Left lobe of liver (tissue), 2 donors: ENCODE measurements at places on chromosomes 5 and 9.
A peak's percentile ranks its signal among the peaks of the same experiment; 100 is the strongest.

DNA sequence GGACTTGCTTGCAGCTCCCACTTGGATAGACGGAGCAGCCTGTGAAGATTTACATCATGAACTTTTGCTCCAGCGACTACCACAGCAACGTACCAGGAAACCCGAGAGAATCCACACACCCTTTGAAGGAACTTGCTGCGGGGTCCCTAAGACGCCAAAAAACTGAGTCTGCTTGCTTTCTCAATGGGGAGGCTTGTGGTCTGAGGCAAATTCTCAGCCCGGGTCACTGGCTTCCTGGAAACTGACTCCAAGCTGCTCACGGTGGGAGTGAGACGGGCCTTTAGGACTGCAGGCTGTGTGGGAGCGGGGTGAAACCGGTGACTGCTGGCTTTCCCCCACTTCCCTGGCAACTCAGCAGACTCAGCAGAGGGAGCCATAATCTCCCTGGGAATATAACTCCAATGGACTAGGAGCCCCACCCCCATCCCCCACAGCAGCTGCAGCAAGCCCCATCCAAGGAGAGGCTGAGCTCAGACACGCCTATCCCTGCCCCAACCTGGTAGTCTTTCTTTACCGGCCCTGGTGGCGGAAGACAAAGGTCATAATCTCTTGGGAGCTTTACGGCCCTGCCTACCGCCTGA lies 466.0 kb downstream of the CAAP1 start:
- DNase-seq = no peak

GRCh38 chr9:125425170-125425897 lies 163.7 kb downstream of the GAPVD1 start:
- DNase-seq = no peak

DNA sequence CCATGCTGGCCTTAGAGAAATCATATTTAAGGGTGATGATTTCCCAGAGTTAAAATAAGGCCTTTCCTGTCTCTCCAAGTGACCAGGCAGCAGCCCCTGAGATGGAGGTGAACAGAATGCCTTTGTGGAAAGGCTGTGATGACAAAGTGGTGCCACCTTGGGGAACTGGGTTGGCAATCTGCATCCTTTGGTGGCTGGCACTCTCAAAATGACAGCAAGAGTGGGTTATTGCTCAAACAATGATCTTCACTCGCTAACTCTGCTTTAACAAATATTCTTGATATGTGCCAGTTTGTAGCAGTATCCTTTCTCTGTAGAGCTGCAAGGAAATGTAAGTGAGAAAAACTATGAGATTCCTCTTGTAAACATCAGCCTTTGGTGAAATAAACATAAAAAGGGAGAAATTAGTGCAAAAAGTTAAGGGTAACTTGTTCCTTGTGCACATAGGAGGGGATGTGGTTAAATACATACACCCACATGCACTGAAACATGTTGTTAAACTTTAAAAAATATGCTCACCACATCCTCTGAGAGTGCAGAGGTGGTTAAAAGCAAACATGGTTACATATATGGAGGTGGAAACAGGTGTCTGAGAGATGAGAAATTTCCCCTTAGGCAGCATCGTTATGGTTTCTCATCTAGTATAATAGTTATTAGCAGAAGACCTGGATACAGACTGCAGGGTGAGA lies 373.4 kb upstream of the CTNND2 start:
- no peak for DNase-seq

- no peak for DNase-seq
These were observed 374.6 kb downstream of the OSTF1 start for GRCh38 chr9:75462866-75463265.

DNA sequence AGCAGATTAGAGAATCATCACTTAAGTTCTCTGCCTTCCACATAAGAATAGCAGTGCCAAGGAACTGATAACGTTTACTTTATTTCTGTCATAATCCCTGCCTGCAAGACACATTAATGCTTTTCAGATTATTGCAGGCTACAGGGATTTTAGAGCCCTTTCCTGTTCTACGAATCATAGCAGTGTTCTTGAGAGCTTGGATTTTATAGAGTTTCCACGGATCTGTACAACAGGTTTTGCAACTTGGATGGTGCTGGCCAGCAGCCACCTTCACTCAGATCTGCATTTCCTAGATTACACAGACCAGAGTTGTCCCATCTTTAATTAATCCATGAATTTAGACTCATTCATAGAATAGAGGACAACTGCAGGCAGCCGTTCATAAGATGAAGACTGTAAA lies 38.1 kb downstream of the SLC12A2 start:
- no peak for DNase-seq

- no peak for DNase-seq
These were observed 129.7 kb upstream of the PCA3 start for GRCh38 chr9:76634356-76635054.

DNA sequence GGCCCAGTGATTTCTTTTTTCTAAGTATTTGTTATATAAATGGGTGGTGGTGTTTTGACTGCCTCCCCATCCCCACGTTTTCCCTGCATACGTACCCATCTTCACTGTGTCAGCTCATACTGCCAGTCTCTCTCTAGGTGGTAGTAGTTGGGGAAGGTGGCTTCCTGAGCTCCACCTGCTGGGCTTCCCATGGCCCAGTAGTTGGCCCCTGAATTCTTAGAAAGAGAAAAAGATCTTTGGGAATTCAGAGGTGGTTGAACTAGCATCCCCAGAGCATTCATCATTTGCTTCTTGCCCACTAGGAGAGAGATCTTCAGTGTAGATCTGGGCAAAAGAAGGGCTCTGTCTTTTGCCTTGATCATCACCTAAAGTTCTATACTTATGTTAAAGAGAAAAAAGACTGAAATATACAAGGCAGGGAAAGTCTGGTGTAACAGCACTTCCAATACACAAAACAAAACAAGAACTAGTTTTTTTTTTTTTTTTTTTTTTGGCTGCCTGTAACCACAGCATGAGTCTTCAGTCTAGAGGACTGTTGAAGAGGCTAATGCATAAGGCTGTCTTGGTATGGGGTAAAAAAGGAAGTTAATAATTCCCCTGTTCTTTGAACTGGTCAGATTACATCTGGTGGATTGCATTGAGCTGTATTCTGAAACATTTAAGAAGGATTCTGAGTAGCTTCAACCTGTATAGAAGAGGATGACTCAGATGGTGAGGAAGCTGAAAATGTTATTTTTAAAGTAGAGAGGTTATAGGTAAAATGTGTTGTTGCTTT lies 128.7 kb downstream of the ATG10 start:
- DNase-seq = no peak

DNA sequence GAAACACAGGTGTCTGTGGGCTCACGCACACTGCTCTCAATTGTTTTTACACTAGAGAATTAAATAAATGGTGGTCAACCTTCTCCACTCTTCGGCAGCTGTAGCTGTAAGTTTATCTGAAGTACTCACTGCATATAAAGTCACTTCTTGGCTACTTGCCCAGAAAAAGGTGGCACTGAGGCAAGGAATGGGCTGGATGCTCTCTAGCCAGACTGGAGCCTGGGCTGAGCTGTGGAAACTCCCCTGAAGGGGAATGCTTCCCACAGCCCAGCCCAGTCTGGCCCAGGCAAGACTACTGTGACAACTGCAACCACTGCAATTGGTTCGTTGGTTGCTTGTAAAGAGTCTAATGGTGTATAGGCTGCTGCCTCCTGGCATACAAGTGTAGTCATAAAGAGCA lies 4.5 kb downstream of the LEAP2 start:
- DNase-seq = no peak

DNA sequence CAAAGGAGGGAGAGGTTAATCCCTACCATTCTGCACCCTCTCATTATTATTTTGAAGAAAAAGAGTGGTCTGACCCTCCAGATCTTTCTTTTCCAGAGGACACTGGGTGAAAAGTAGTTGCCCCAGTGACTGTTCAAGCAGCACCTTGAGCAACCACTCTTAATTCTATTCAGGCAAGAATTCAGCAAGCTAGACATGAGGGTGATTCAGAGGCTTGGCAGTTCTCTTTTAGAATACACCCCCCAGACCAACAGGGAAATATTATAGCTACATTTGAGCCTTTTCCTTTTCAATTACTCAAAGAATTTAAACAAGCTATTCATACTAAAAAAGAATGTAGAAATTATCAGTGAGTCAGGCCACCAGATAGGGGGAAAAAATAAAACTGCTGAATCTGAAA lies 178.3 kb downstream of the MRPS30 start:
- no peak for DNase-seq

- no peak for DNase-seq
These were observed 45.5 kb upstream of the IFNE start for GRCh38 chr9:21527579-21527978.

DNA sequence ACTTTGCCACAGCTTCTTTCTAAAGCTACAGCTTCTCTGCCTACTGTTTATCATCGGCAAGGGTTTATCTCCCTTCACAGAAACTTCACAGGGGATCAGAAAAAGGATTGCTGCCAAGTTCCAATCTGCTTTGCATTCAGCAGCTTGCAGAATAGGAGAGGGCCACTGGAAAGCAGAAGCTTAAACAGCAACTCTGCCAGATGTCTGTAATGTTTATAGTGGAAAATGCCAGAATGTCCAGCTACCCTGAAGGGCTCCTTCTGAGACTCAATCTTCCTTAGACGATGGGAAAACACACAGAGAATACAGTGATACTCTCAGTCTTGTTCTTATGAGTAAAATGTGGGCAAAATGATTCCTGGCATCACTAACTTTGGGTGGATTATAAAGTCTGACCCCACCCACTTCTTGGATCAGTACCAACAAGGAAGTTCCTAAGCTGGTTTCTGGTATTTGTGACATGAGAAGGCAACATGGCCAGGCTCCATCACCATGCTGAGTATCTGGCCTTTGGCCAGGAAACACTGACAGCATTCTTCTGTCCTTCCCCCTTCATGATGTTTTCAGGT lies 19.0 kb downstream of the STOM start:
- no peak for DNase-seq

GRCh38 chr5:88940713-88941112 lies 57.7 kb upstream of the MEF2C start:
- no peak for DNase-seq

DNA sequence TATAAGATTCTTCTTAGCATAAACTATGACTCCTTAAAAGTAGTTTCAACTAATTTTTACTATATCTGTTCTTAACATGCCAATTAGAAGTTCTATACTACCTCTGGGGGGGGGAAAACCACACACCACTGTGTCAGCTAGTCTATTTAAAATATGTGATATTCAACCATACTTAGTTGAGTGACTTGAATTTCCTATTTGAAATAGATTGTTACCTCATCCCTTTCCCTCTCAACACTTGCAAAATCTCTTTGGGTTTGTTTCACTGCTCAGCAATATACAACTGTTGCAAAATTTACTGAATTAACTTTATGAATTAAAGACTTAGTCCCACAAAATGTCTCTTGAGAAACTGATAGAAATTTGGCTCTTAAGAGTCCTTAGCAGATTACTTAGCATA lies 151.1 kb upstream of the POU5F2 start:
- DNase-seq = no peak

DNA sequence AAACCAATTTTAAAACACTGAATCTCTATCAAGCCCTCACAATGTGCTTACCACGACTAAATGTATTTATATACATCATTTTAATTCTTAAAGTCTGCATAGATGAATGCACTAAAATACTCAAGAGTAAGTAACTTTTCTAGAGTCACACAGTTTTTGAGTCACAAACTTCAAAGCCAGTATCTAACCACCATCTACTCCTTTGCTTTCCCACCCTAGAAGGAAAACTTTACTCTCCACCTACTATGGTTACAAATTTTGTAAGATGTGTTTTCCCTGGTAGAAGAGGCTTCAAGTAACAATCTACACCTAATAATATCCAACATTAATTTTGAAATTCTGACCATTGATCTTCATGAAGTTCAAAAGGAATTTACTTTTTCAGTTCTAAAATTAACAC lies 18.7 kb downstream of the ZFAND5 start:
- no peak for DNase-seq

GRCh38 chr5:102760815-102761214 lies 5.7 kb downstream of the PAM start:
- no peak for DNase-seq

GRCh38 chr5:138929571-138929955 lies 54.4 kb upstream of the LRRTM2 start:
- no peak for DNase-seq

- peak; percentile 63 for DNase-seq
These were observed 3.0 kb downstream of the GRK6 start for GRCh38 chr5:177429248-177430040.

DNA sequence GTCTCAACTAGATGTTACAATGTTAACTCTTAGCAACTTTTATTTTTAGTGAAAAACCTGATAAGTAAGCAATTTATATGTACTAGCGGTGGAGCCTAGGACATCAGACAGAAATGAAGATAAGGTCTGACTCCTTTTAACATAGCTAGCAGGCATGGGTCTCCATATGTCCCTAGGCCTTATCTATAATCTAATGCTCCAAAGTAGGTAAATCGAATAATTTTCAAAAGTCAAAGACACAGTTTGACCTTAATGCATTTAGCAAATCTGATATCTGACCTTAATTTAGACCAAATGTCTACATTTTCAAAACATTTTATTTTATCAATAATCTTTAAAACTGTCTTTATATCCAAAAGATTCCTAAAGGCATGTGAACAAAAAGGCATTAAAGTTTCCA lies 305.0 kb upstream of the CCNH start:
- no peak for DNase-seq

GRCh38 chr5:40045429-40045828 lies 620.6 kb upstream of the DAB2 start:
- DNase-seq = no peak

GRCh38 chr5:63564789-63565188 lies 397.5 kb downstream of the HTR1A start:
- no peak for DNase-seq

DNA sequence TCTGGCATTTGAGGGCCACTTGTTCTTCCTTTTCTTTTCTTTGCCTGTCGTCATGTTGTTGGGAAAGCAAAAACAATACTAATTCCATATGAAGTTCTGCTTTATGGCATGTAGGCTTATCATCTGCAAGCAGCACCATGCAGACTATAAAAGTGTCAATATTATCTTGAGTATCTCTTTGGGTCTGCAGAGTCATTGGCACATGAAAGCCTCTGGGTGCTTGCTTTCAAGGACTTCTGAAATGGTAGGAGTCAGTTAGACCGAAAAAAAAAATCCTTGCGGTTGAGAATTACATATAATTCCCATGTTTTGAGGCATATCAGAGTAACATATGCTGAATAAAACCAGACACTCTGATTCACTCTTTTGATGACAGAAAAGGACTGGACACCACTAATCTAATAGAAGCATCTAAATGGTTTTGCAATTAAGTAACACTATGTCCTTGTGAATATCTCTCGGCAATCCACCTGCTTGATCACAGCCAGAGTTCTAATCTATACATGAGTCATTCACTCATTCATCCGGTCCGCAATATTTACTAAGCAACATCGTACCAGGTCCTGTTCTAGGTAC lies 44.4 kb downstream of the GNAQ start:
- DNase-seq = no peak
